ENCODE measurements at places on chromosomes 6 and 20. TPM values are rescaled to one million over a fixed set of nuclear protein-coding genes. Genes with fewer than 3 reads are reported as not detected.

GRCh38 chr6:33170176-33171015 lies 21.9 kb downstream of the COL11A2 start:
- no peaks in the 10 kb centered on the region for H3K36me3 ChIP-seq
- no peak for DNase-seq
- no peak overlapping the region for H3K27ac ChIP-seq
- H3K4me3 ChIP-seq = no peak overlapping the region
- H3K4me1 ChIP-seq = no peaks in the 10 kb centered on the region

DNA sequence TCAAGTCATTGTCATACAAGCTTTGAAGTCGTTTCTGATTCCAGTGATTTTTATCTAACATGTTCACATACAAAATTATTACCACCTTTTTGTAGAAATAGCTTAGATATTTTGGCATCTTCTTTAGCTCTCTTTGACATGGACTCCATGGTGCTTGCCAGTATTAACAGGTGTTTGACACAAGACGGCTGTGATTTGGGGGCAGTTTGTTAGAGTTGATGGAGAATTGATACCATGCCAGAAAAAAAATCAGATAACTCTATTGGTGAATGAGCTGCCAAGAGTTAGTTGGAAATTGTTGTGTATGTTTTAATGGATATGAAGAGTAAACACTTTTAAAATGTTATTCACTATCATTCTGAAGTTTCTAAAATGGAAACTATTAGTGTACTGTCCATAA lies 146.6 kb upstream of the LAMP5 start:
- H3K27ac ChIP-seq = no peak overlapping the region
- H3K36me3 ChIP-seq = no peaks in the 10 kb centered on the region
- H3K4me1 ChIP-seq = no peaks in the 10 kb centered on the region

GRCh38 chr6:162638931-162639574 lies 88.5 kb downstream of the PRKN start:
- DNase-seq = no peak
- H3K4me3 ChIP-seq = no peak overlapping the region
- peaks cover 27% of the 10 kb centered on the region for H3K4me1 ChIP-seq
- peaks cover 2% of the 10 kb centered on the region for H3K36me3 ChIP-seq

- H3K4me3 ChIP-seq = no peak overlapping the region
- H3K4me1 ChIP-seq = peaks cover 16% of the 10 kb centered on the region
- peak overlapping the region; percentile 7 for H3K27ac ChIP-seq
Measured at GRCh38 chr6:145147559-145147958, 587.8 kb downstream of the EPM2A start.

DNA sequence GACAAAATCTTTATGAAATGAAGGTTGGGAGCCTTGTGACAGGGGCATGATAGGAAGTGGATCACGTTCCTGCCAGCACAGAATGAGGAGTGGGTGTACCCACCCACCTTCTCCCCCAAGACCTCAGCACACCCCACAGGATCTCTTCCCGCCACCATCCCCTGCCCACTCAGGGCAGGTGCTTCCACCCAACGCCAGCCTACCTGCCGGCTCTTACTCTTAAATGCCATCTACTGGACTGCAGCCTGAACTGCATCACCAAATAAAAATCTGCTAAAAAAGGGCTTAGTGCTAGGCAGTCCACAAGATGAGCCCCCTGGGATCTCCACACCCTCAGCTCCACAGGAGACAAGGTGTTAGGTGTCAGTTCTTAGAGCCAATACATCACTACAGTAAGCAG lies 20.6 kb downstream of the DTNBP1 start:
- H3K27ac ChIP-seq = no peak overlapping the region
- H3K27me3 ChIP-seq = no peaks in the 10 kb centered on the region
- no peak overlapping the region for H3K4me3 ChIP-seq
- no peaks in the 10 kb centered on the region for H3K36me3 ChIP-seq

RCAN2 gene
- 108 TPM for total RNA-seq

GRCh38 chr6:50442531-50443040 lies 270.7 kb upstream of the TFAP2D start:
- H3K4me1 ChIP-seq = no peaks in the 10 kb centered on the region
- H3K36me3 ChIP-seq = no peaks in the 10 kb centered on the region
- H3K4me3 ChIP-seq = no peak overlapping the region

DNA sequence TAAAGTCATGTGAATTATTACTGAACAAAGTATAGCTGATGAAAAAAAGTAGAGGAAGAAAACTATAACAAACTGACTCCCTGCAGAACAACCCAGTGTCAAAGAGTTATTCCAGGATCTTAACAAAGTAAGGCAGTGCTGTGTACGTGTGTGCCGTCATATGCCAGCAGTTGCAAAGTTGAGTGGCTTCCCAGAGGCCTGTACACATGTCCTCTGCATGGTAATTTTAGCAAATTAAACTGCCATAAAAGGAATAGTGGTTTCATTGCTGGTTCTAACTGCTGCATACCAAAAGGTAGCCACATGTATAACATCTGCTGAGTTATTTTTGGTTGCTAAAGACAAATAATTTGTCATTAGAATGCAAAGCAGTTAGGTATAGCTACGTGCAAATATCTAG lies 44.8 kb downstream of the RIPOR2 start:
- no peaks in the 10 kb centered on the region for H3K27me3 ChIP-seq
- DNase-seq = no peak
- H3K36me3 ChIP-seq = no peaks in the 10 kb centered on the region

DNA sequence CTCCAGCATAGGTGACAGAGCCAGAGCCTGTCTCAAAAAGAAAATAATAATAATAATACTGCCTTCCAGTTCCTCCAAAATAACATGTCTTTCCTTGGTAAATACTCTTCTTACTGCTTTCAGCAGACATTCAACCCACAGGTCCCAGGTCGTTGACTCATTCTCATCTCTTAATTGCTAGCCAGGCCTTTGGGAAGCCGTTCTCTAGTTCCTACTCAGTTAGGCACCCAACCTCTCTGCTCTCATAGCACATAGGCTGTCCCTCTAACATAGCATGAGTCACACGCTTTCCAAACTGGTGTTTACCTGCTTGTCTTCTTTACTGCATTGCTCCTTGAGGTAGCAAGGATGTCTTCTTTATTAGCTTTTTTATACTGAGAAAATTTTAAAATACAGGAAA lies 98.8 kb downstream of the LAMA2 start:
- H3K4me3 ChIP-seq = no peak overlapping the region
- DNase-seq = no peak
- no peaks in the 10 kb centered on the region for H3K27me3 ChIP-seq
- H3K4me1 ChIP-seq = no peaks in the 10 kb centered on the region
- H3K27ac ChIP-seq = no peak overlapping the region
- no peaks in the 10 kb centered on the region for H3K36me3 ChIP-seq

SNAP25 gene
- not detected for total RNA-seq

DNA sequence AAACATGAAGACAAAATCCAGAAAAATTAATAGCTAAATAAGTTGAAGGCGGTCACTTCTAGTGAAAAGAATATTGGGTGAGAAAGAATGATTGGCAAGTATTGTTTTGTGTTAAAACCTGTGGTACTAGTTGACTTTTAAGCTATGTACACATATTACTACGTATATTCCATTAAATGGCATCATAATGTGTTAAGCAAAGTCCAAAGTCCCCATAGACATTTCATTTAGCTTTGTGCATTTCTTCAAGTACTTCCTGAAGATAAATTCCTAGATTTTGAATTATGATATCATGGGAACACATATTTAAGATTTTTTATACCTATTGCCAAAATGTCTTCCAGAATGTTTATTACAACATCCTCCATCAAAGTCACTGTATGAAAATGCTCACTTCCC lies 272.7 kb upstream of the IRAK1BP1 start:
- H3K4me1 ChIP-seq = no peaks in the 10 kb centered on the region
- no peak overlapping the region for H3K4me3 ChIP-seq
- no peaks in the 10 kb centered on the region for H3K36me3 ChIP-seq
- H3K27ac ChIP-seq = no peak overlapping the region

CST3 gene
- total RNA-seq = 457 TPM

DNA sequence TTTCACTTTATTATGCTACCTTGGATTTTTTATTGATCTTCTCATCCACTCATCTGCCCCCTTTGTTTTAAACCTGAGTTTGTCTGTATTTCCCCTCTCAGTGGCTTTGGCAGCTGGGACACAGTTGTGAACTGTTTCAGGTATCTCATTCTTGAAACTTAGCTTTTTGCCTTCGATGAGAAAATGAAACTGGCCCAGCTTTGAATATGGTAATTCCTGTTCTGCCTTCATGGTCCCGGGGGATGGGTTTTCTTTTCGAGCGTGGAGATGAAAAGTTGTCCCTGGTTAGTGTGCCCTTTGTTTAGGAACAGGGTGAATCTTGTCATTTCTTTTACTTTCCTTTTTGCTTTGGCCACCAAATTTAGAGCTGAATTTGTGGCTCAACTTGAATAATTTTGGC lies 25.6 kb downstream of the DHX35 start:
- H3K4me3 ChIP-seq = no peak overlapping the region
- H3K27me3 ChIP-seq = no peaks in the 10 kb centered on the region
- H3K4me1 ChIP-seq = peaks cover 18% of the 10 kb centered on the region
- peaks cover 61% of the 10 kb centered on the region for H3K36me3 ChIP-seq
- no peak overlapping the region for H3K27ac ChIP-seq
- no peak for DNase-seq

DNA sequence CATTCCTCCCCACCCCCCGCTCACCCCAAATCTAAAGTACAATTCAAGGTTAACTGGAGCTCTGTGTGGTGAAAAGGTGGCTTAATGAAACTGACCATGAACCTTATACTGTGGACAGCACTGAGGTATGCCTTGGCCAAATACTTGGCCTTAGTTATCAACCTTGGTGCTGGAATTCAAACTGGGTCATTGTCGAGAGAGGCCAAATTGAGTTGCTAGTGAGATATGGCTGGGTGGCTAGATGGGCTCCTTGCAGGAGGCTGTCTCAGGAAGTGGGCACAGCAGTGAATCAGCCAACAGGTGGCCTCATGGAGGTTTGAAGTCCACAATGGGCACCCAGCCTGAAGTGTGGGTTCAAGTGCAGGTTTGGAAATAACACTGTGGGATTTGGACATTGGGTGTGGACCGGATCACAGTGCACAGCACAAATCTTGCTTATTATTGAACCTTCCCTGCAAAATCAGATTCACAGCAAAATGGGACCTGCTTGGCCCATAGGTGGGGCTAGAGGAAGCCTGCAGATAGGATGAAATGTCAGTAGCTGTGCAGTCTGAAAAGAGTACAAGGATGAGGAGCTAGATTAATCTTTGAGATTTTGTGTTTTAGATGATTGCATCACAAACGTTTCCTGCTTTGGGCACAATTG lies 5.6 kb upstream of the BTBD3 start:
- H3K27ac ChIP-seq = no peak overlapping the region
- H3K4me1 ChIP-seq = peaks cover 41% of the 10 kb centered on the region
- H3K27me3 ChIP-seq = no peaks in the 10 kb centered on the region
- H3K4me3 ChIP-seq = no peak overlapping the region
- no peak for DNase-seq

SPATA25 gene
- total RNA-seq = 2.4 TPM

- no peak overlapping the region for H3K27ac ChIP-seq
- no peaks in the 10 kb centered on the region for H3K36me3 ChIP-seq
- H3K27me3 ChIP-seq = no peaks in the 10 kb centered on the region
- DNase-seq = no peak
- no peaks in the 10 kb centered on the region for H3K4me1 ChIP-seq
- H3K4me3 ChIP-seq = no peak overlapping the region
Measured at GRCh38 chr20:6886065-6886729, 118.7 kb downstream of the BMP2 start.

PRPH2 gene
- 3.1 TPM for total RNA-seq

DNA sequence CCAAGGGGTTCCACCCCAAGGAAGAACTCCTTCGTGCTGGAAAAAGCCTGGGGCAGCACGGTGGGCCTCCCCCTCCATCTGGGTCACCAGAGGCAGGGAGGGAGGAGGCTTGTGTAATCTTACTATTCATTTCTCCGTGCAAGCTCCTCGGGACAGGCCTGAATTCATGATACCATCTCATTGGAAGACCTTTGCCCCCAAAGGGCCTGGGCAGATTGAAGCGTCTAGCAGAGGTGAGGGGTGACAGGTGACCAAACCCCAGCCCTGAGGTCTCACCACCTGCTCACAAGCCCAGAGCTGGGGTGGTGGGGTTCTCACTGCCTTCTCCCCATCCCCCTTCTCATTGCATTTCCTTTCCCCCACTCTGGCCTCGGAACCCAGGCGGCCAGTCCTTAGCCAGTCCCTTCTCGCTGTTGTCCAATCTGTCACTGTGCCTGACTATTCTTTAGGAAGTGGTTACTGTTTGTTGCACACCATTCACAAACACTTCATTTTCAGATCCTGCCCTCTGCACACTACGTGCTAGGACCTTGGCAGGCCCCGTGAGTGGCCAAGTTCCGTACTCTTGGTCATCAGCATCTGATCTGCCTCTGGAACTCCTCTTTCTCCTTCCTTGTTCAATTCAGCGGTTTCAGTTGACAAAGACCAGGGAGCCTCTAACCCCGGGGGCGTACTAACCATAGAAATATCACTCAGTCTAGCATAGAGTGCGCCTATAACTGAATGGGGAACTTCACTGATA lies 137.1 kb downstream of the LY86 start:
- H3K4me1 ChIP-seq = peaks cover 22% of the 10 kb centered on the region
- H3K36me3 ChIP-seq = no peaks in the 10 kb centered on the region

DNA sequence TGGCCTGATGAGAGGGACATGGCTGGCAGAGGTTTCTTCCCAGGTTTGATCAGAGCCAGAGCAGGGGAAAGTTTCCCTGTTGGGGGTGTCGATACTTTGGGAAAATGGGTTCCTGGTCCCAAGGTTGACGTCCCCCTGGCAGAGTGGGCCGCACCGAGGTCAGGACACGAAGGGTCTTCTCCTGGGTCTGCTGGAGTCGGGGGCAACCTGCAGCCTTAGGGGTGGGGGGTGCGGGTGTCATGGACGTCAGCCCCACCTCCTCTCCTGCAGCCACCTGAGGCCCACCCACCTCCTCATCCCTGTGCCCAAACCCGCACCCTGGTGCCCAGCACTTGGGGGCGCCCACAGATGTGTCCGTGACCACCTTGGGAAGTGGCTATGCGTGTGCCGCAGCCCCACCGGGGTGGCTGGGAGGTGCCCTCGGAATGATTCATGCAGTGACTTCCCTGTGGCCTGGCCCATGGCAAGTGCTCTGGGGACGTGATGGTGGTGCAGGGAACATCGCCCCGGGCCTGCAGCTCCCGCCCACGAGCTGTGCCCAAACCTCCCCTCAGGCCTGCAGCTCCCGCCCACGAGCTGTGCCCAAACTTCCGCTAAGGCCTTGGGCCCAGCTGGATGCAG lies 64.9 kb downstream of the YTHDF1 start:
- no peak for DNase-seq
- peaks cover 18% of the 10 kb centered on the region for H3K4me1 ChIP-seq
- no peak overlapping the region for H3K27ac ChIP-seq
- no peak overlapping the region for H3K4me3 ChIP-seq
- no peaks in the 10 kb centered on the region for H3K36me3 ChIP-seq

C6orf58 gene
- not detected for total RNA-seq

DNA sequence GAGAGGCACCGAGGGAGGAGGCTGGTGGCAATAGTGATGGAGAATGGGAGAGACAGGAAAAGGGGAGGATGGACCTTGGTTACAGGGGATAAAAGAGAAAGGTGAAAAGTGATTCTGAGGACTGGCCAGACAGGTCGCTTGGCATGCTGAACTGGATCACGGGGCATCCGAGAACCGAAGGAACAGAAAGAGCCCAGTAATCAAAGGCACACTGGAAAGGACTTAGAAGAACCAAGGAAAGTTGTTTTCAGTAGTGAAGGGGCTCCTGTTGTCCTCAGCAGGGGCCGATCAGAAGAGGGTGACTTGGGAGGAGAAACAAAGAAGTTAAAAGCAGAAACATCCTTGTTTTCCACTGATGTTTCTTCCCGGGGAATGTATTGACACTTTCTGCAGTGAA lies 18.9 kb downstream of the SYTL3 start:
- H3K27me3 ChIP-seq = no peaks in the 10 kb centered on the region
- no peak for DNase-seq
- H3K4me3 ChIP-seq = no peak overlapping the region
- peaks cover 52% of the 10 kb centered on the region for H3K4me1 ChIP-seq

All from psoas muscle (tissue), 8 donors.